ENCODE measurements at places on chromosomes 5 and 9.

- DNase-seq: no peak
These were observed 26.8 kb downstream of the PSMB7 start for GRCh38 chr9:124388275-124389048.

DNA sequence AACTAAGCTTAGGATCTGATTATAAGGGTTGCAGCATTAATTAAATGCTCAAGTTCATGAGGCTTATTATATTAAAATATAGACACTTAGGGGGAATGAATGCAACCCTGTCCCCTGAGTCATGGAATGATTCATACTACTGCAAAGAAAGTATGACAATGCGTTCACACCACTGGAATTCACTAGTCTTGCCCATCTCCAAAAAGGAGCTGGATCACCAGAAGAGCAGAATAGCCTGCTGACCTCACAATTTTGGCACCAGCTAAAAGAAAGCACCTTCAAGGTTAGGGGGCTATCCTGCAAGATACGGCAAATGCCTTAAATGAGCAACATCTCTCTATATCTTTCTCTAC, 32.0 kb upstream of the TMED7 start:
- DNase-seq: no peak

DNA sequence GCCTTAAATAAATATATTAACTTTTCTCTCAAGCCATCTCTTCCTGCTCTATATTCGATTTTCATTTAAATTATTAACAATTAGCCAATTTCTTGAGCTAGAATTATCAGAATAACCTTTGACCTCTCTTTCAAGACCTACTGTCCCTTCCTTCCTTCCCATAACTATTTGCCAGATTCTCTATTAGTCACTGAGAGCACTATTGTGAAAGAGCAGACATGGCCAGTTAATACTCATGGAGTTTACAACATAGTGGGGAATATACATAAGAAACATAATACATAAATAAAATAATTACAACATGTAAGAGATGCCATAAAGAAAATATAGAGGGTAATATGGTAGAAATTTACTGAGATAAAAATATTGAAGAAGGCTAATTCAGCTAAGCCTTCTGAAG, 72.1 kb upstream of the CHD1 start:
- peak; percentile 73 for DNase-seq

GRCh38 chr5:74685979-74686631, 1.1 kb downstream of the HEXB start:
- peak; percentile 92 for DNase-seq

GRCh38 chr9:16915126-16915831, 44.8 kb upstream of the BNC2 start:
- DNase-seq: no peak

GRCh38 chr5:119954106-119954505, 324.7 kb downstream of the FAM170A start:
- no peak for DNase-seq

- DNase-seq: no peak
These were observed 47.4 kb downstream of the EXOSC2 start for GRCh38 chr9:130741024-130741305.

GRCh38 chr5:73786043-73786831, 160.2 kb downstream of the ARHGEF28 start:
- no peak for DNase-seq

DNA sequence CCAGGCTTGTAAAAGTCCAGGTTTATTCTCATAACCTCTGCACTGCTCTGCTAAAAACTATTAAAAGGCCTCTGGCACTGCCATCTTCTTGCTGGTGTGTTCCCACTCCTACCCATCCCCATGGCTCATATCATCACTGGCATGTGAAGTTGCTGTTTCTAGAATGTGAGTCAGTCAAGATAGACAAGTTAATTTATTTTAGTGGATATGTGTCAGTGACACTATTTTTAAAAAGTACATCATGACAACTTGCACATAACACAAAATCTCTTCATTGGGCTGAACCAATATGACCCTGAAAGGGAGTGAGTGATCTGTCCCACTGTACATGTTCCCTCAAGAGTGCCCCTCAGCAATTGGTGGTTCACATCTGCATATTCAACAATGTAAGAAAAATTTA, 299.7 kb downstream of the NFIB start:
- no peak for DNase-seq

- DNase-seq: peak; percentile 77
These were observed 209.3 kb downstream of the NR3C1 start for GRCh38 chr5:143194206-143194605.

DNA sequence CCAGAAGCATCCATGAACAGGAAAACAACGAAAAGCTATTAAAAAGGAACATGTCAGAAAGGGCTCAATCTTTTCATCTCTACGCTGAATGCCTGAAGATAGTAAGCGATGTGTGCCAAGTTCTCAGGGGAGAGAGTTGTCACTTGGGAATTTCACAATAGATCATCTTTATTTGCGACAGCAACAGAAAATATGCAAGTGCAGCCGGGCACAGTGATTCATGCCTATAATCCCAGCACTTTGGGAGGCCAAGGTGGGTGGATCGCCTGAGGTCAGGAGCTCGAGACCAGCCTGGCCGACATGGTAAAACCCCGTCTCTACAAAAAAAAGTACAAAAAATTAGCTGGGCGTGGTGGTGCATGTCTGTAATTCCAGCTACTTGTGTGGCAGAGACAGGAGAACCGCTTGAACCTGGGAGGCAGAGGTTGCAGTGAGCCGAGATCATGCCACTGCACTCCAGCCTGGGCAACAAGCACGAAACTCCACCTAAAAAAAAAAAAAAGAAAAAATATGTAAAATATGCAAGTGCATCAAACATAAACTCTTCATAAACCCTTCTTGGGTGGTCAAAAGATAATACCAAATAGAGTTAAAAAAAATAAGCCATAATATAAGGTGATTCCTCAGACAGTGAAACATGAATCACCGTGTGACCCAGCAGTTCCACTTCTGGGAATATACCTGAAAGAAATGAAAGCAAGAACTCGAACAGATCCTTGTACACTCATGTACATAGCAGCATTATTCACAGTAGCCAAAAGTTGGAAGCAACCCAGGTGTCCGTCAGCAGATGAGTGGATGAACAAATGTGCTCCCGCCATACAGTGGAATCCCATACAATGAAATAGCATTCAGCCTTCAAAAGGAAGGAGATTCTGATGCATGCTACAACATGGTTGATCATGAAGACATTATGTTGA, 16.2 kb downstream of the SFXN1 start:
- DNase-seq: no peak

DNA sequence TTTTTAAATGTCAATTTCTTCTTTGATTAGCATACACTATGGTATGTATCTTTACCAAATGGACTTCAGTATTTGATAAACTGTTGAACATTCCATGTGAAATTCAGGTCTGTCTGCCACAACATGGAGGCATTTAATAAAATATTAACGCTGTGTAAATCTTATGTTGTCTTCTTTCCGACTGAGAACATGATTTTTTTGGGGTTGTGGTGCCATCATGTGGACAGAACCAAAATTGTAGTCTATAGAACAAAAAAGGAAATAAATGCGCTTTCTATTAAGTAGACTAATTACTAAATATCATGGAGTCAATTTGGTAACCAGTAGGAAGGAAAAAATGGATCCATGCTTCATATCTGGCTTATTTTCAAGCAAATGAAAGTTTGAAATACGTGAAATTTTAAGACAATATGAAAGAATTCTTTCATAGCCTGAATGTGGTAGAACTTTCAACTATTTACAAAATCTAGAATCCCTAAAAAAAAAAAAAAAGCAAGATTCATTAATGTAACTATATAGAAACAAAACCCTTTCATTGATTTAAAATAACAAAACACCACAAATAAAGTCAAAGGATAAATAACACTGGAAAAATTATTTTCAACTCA, 2.8 kb upstream of the PLK2 start:
- DNase-seq: peak; percentile 68

GRCh38 chr9:96611302-96611701, 8.3 kb downstream of the CDC14B start:
- no peak for DNase-seq

GRCh38 chr5:4313138-4313537, 717.5 kb downstream of the IRX1 start:
- DNase-seq: no peak

- no peak for DNase-seq
These were observed 441.9 kb upstream of the PIK3R1 start for GRCh38 chr5:67773411-67774266.

DNA sequence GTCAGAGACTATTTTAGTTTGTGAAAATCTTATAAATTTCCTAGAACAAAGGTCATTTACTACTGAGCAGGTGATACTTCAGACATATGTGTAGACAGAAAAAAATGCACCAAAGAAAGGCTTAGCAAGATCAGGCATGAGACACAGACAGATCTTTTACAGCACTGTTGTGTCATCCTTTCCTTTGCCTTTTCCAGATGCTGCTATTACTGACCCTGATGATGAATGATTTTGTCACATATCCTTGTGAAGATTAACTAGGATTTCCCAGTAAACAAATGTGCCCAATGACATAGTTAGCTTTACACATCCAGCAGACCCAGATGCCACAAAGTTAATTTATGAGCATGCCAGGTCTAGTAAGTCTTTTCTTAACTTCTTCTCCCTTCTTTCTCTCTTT, 68.2 kb downstream of the DMRTA1 start:
- no peak for DNase-seq

DNA sequence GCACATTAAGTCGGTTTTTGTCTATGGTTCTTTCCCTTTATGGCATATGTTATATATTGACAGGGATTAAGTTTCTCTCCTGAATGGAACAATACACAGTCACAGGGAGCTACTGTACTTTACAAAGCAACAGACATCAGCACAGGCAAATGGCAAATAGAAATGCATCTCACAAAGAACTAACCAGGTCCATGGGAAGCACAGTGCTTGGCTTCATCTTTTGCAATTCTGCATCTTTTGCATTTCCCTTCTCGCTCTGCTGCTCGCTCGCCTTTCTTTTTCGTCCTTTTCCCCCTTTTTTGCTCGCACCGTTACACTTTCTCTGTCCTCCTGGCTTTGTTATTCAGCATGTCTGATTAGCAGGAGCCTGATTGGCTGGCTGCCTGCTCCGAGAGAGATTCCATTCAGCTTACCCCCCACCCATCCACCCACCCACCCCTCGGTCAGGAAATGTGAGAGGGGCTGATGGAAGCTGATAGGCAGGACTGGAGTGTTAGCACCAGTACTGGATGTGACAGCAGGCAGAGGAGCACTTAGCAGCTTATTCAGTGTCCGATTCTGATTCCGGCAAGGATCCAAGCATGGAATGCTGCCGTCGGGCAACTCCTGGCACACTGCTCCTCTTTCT, at the start of gene ADAMTSL1:
Gene ADAMTSL1, plus strand, starts transcription at position 502 of the 628 bp plus-strand sequence. Its CDS starts 80 bp downstream, at position 582.
- no peak for DNase-seq

DNA sequence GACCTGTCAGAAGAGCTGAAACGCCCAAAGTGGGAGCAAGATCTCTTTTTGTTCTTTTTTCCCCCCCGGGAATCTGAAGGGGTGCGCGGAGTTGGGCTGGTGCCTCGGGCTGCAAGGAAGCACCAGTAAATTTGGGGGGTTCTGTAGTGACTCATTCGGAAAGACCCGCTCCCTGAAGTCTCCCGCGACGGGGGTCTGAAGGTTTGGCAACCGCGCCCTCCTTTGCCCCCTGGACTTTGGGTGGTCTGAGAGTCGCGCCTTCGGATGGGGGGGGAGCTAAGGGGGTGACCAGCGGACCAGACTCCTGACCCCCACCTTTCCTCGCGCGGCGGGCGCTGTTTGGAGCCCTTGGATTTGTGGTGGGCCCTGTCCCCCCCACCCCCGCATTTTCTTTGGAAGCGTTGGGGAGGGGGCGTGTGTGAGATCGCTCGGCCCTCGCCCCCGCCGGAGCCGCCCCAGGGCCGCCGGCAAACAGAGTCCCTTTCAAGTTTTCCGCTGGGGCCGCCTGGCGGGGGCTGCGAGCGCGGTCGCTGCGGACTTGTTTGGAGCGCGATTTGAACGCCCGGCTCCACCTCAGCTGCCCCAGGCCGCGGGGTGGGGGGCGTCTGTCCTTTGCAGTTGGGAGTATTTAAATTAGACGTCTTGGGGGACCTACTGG, 2.0 kb downstream of the CXXC5 start:
- DNase-seq: no peak

All from inflammatory macrophage (primary cell).